ENCODE measurements at places on chromosomes 3 and 15. TPM values are rescaled to one million over a fixed set of nuclear protein-coding genes. Genes with fewer than 3 reads are reported as not detected.

SCN11A gene
- total RNA-seq = under 0.01 TPM

HYAL3 gene
- 10.6 TPM for total RNA-seq

PIERCE2 gene
- total RNA-seq = 3.1 TPM

SLC28A1 gene
- not detected for total RNA-seq

IL16 gene
- total RNA-seq = 0.20 TPM

Data from smooth muscle cell of the pulmonary artery (primary cell).